ENCODE measurements at places on chromosomes 1 and 21. TPM values are rescaled to one million over a fixed set of nuclear protein-coding genes. Genes with fewer than 3 reads are reported as not detected.

- DNase-seq, result no peak
Measured at GRCh38 chr1:209431813-209432442, 151.6 kb upstream of the CAMK1G start.

DNA sequence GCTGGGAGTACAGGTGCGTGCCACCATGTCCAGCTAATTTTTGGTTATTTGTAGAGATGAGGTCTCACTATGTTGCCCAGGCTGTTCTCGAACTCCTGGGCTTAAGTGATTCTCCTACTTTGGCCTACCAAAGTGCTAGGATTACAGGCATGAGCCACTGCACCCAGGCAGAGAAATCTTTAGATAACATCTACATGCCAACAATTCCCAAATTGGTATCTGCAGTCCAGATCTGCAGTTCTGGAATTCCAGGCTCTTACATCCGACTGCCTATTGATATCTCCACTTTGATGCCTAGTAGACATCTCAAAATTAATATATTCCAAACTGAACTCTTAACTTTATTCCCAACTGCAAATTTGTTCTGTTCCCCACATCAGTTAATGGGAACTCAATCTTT is 23.3 kb downstream of the INAVA start:
- DNase-seq, result no peak

- DNase-seq, result no peak
Measured at GRCh38 chr1:201552941-201553351, 14.0 kb downstream of the NAV1 start.

DNA sequence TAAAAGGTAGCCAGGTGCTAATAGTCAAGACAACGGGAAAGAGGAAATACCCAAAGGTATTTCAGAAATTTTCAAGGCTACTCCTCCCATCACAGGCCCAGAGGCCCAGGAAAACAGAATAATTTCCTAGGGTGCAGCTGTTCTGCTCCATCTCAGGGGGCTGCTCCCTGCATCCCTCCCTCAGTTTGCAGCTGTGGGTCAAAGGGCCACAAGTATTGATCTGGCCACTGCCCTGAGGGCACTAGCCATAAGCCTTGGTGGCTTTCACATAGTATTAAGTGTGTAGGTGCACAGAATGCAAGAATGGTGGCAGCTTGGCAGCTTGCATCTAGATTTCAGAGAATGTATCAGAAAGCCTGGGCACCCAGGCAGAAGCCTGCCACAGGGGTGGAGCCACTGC is 179.5 kb downstream of the TTLL7 start:
- DNase-seq, result no peak

DNA sequence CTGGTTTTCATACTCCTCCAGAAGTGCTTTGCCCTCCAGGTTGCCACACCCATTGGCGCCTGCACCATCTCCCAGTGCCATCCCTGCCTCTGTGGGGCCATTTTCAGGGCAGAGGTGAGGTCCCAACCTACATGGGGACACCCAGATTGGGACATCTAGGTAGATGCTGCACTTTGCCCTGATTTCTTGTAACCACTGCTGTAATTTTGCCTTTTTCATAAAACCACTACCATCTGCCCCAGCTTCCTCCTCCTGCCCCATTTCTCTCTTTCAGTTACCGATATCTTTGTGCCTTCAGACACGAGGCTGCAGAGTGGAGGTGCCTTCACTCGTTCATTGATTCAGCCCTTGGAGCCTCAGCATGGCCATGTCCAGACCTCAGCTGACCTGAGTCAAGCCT is 21.4 kb downstream of the FAAH start:
- no peak for DNase-seq

- no peak for DNase-seq
Measured at GRCh38 chr1:244011271-244011670, 39.8 kb upstream of the ZBTB18 start.

DNA sequence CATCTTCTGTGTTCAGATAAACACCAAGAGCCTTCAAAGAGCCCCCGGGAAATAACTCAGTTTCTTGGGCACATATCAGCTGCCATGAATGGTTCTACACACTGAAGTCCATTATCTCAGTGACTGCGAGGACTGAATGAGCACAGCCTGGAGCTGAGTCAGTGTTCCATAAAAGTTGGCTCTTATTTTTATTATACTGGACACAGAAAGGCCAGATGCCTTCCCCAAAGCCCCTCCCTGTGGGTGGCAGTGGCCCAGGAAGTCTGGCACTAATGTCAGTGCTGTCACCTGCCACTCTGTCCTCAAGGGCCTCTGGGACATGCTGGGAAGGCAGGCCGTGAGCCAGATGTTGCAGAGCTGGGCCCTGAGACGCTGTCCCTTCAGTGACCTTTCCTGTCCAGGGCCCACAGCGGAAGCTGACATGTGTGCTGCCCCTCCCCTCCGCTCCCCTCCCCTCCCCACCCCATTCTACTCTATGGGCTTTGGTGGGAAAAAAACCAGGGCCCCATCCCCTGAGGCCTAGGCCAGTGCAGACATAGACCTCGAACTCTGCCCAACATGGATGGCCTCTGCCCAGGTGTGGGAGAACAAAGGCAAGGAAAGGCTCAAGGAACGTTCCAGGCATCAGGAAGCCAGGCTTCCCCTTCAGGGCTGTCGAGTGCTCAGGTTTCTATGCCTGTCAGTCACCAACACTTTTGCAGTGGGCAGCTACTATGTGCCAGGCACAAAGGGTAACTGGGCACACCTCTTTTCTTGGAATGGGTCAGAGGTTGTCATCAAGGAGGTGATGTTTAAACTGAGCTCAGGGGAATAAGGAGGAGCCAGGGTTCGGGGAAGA is 22.4 kb upstream of the NPPB start:
- no peak for DNase-seq

DNA sequence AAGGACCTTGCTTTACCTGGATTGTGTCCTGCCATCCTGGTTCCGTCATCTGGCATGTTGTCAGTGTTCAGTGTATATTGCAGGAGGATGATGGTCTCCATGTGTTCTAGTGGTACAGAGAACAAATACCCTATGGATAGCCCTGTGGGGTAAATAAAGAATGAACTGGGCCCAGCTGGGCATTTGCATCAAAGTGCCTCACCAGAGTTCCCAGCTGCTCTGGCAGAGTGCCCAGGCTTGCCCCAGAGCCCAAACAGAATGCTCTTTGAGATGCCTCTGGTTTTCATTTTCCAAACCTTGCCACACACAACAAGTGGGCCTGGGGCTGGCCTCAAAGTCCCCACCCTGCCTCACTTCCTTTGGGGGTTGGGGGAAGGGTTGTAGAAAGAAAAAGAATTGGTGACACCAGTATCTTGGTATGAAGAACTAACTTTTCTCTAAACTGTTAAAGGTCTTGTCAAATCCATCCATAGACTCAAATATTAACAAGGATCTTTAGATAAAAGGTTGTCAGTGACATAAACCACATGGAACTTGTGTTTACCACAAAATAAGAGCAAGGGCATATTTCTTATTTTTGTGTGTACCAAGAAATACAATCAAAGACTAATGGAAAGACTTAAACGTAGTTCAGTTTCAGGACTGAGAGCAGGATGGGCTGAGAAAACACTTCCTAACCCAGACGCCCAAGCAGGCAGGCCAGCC is 82.2 kb downstream of the LMO4 start:
- DNase-seq, result no peak

DNA sequence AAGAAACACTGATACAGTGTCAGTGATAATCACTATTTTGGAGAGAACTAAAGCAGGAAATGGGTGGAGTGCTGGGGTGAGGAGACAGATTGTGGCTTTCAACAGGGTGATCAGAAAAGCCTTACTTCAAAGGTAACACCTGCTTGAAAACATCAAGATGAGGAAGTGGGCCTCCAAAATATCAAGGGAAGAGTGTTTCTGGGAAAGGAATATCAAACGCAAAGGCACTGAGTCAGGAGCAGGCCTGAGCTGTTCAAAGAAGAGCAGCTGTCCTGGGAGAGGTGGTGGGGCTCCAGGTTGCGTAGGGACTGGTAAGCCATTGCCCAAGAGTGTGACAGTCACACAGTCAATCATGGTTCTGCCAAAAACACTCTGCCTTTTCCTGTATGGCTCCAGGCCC is 47.1 kb upstream of the ATP1A1 start:
- no peak for DNase-seq

DNA sequence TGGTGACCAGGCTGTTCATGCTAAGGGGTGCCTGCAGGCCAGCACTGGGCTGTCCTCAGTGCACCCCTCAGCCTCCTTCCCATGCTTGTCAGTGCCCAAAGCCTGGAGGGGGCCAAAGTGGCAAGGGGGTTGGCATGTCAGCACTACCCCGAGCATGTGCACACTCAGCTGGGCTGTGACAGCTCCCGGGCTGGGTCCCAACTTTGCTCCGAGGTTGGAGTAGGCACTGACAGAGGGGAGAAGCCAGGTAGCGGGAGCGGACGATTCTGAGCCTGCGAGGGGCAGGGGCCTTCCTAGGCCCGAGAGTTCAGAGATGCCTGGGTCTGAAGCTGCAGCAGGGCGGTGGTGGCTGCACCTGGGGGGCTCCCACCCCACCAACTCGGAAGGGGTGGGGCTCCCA is 119.0 kb downstream of the MAST2 start:
- no peak for DNase-seq

- no peak for DNase-seq
Measured at GRCh38 chr1:244365809-244366208, 85.9 kb downstream of the ADSS2 start.

GRCh38 chr1:233982827-233983518 is 78.5 kb downstream of the SLC35F3 start:
- DNase-seq, result no peak

GRCh38 chr1:174289644-174290310 is 130.5 kb downstream of the RABGAP1L start:
- DNase-seq, result no peak

DNA sequence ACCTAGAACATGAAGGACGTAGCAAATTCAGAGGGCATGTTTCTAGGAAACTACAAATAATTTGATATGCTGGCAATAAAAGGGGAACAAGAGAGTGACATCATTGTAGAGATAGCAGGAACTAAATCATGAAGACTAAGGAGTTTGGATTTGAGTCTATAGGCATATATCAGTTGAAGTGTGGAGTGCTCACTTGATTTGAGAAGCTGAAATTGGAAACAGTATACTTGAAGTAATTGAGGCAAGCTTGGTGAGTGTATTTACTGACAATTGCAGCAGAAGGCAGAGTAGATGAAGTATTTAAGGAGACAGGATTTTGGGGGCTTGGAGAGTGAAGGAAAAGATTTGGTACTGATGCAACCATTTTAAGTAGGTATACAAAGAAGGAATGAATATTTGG is 6.4 kb upstream of the TMCO2 start:
- no peak for DNase-seq

GRCh38 chr1:100459358-100460114 is 78.4 kb upstream of the GPR88 start:
- peak; percentile 73 for DNase-seq

DNA sequence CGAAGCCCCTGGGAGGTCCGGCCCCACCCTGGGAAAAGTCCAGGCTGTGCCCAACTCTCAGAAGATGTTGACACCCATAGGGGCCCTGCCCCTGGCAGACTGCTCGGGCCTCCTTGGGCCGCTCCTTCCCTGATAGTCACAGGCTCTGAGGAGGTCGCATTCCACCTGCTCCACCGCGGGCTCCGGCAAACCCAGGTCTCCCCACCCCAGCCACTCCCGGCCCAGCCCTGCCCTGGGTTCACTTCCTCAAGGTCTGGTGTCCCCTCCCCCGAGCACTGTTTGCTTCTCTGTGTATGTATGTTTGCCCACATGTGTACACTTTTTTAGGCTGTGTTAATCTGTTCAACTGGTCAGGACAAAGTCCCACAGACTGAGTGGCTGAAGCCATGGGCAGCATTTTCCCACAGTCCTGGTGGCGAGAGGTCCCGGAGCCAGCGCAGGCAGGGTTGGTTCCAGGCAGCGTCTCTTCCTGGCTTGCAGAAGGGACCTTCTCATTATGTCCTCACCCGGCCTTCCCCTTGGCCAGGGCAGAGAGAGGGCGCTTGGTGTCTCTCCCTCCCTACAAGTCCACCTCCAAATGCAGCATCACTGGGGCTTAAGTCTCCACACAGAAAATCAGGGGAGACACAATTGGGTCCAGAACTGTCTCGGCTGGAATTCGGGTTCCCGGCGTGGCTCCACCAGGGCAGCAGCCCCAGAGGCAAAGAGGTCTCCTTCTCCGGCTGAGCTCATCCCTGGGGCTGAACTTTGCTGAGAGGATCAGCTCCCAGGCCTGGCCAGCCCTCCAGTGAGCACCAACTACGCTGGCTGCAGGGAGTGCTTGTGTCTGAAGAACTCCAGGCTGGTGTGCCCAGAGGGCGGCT is 10.5 kb upstream of the PRXL2B start:
- no peak for DNase-seq

TAS1R1 gene
- total RNA-seq, result not detected

TMPRSS15 gene
- total RNA-seq, result not detected

DSTYK gene
- 10.3 TPM for total RNA-seq

RCSD1 gene
- total RNA-seq, result 0.50 TPM

CNIH3 gene
- 5.0 TPM for total RNA-seq

GBP7 gene
- not detected for total RNA-seq

KCNE2 gene
- 0.44 TPM for total RNA-seq

PTGS2 gene
- total RNA-seq, result 0.20 TPM

PLPPR5 gene
- 2.2 TPM for total RNA-seq

RNF187 gene
- total RNA-seq, result 141 TPM

DMBX1 gene
- total RNA-seq, result 1.7 TPM

SNAPIN gene
- 23.4 TPM for total RNA-seq

SNX27 gene
- 50.0 TPM for total RNA-seq

DNAJC6 gene
- 6.0 TPM for total RNA-seq

HES2 gene
- 1.9 TPM for total RNA-seq

SLC6A9 gene
- total RNA-seq, result 14.4 TPM
